Stimulated activated CD4-positive, alpha-beta T cell treated with anti-CD3 and anti-CD28 coated beads, Interleukin-15, amount 100 ng/mL, for 1 hour (primary cell): ENCODE measurements at places on chromosomes 5 and 9.

- peak; percentile 62 for DNase-seq
Measured at GRCh38 chr5:132063090-132063911, 2.8 kb downstream of the IL3 start.

GRCh38 chr5:7897014-7897600 lies 28.2 kb downstream of the MTRR start:
- no peak for DNase-seq

- no peak for DNase-seq
Measured at GRCh38 chr5:180143656-180144364, 65.2 kb downstream of the RASGEF1C start.

GRCh38 chr5:68949711-68950110 lies 144.1 kb upstream of the SLC30A5 start:
- DNase-seq: no peak

GRCh38 chr9:131656356-131657036 lies 83.4 kb downstream of the RAPGEF1 start:
- peak; percentile 29 for DNase-seq
